ENCODE measurements at places on chromosomes 5 and 9.

- no peak for DNase-seq
Observed at GRCh38 chr9:107153336-107153735, 129.7 kb upstream of the RAD23B start.

DNA sequence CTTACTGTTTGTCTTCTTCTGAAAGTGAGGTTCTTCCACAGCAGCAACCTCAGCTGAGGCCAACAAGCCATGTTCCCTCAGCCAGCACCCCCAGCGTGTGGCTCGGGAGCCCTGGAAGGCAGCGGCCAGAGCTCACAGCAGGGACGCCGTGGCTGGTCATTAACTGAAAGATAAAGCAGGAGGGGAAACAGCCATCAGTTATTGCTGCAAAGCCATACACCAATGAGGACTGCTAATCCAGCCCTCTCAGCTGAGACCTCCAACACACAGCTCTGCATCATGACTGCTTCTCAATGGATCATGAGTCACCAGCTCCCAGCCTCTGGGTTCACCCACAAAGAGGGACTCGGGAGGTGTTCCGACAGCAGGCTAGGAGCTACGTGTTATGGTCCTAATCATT is 24.3 kb downstream of the ABCA1 start:
- DNase-seq, result no peak

DNA sequence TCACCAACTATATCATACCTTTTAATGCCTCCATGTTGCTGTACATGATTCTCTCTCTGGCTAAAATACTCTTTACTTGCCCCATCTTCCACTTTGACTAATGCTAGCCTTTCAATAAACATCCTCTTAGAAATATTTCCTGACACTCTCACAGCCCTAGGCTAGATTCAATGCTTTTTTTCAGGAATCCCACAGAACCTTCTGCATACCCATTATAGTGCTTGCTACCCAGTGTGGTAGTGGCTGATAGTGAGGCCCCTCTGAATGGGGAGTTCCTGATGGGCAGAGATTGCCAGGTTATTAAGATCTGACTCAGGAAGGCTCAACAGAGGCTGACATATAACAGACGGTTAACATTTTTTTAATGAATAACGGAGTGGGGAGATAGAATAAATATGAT is 11.6 kb downstream of the SSBP2 start:
- DNase-seq, result no peak

- DNase-seq, result no peak
Observed at GRCh38 chr5:94847019-94847418, 228.6 kb downstream of the SLF1 start.

- no peak for DNase-seq
Observed at GRCh38 chr9:2838371-2839000, 5.4 kb downstream of the PUM3 start.

DNA sequence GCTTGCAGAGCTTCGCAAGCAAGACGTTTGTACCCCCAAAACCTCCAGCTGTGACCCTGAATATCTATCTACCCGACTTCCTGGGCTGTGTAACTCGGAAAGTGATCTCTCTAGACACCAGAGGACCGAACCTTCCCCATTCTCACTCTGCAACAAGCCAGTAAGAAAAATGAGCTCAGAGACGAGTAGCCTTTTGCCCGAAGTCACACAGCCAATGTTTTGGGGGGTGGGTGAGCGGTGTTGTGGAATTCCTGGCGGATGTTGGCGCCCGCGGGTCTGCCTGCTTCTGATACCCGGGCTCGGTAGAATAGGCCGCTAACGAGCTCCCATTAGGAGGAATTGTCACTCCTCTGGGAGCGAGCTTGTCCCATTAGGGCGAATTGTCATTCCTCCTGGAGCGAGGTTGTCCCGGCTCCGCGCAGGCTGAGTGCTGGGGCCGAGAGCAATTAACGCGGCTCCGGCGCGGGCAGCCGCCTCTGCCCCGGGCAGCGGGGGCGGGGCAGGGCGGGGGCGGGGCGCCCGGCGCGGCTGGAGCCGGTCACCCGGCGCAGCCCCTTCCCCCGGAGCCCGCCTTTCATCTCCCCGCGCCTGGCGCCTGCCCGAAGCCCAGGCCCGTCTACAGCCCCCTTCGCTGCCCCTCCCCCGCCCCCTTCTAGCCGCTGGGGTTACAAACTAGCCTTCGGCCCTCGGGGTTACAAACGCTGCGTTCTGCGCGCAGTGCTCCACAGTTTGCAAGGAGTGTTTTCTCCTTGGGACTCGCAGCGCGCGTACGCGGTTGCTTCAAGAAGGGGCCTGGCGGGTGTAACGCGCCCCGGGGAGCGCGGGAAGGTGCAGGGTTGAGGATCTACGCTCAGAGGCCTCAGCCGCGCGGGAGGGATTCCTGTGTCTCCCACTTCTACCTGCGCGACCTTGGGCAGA is 3.5 kb upstream of the MSX2 start:
- DNase-seq, result no peak

DNA sequence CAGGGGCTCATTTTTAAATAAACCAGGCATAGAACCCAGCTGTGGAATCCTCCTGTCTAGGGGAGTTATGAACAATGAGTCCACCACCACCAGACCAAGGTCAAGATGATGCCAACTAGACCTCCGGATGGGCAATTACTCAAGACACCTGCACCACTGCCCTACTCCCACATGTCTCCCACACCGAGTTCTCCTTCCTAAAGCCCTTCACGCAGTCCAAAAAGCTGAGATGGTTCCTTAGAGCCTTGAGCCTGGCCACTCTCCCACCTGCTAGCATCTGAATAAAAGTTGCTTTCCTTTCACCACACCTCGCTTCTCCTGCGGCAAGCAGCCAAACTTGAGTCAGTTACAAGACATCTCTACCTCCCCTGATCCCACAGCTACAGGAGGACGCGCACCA is 15.4 kb upstream of the PPP1R26 start:
- no peak for DNase-seq

DNA sequence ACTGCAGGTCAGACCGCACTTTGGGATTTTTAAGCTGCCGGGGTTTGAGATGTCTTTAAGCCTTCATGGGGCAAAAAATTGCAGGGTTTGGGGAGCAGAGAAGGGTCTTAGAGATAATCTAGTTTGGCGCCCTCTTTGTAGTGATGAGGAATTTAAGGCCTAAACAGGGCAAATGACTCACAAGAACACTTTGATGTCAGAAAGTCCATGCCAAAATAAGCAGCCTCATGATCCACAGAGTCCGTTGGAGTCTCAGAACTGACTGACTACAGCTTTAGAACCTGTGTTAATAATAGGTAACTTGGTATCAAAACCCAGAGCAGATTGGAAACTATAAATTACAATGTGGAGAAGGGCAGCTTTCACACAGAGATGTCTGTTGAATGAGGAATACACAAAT is 35.9 kb upstream of the PTGS1 start:
- DNase-seq, result no peak

- no peak for DNase-seq
Observed at GRCh38 chr5:168359820-168360460, 68.5 kb downstream of the WWC1 start.

GRCh38 chr9:114590328-114590727 is 2.8 kb downstream of the ATP6V1G1 start:
- no peak for DNase-seq

DNA sequence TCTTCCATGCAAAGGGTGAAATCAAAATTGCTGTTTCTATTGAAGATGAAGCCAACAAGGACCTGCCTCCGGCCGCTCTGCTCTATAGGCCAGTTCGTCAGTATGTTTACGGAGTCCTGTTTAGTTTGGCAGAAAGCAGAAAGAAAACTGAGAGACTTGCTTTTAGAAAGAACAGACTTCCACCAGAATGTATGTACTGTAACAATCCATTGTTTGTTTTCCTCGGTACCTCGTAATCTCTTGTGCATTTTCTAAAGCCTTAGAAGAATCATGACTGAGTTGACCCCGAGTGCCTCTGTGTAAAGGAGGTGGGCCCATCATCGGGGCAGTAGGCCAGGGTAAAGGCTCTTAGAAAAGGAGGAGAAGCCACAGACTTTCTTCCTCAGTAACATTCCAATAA is 44.2 kb upstream of the PHF2 start:
- DNase-seq, result no peak

DNA sequence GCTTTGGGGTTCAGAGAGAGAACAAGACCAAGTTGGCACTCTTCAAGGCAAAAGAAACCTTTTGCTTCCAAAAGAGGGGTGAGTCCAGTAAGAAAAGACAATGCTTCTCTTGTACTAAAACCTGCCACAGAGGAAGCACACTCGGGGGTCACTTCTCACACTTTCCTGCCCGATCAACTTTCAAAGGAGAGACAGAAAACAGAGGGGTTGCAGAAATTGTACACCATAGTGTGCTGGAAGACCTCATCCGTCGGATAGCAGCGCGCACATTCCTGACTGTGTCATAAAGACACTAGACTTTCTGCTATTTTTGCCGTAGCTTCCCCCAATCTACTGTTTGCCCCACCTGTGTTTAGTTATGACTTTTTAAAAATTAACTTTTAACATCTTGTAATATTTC is 66.9 kb downstream of the OR2K2 start:
- DNase-seq, result no peak

- no peak for DNase-seq
Observed at GRCh38 chr9:130139251-130139650, 33.0 kb upstream of the NCS1 start.

- DNase-seq, result no peak
Observed at GRCh38 chr5:34411470-34412346, 244.4 kb upstream of the RAI14 start.

DNA sequence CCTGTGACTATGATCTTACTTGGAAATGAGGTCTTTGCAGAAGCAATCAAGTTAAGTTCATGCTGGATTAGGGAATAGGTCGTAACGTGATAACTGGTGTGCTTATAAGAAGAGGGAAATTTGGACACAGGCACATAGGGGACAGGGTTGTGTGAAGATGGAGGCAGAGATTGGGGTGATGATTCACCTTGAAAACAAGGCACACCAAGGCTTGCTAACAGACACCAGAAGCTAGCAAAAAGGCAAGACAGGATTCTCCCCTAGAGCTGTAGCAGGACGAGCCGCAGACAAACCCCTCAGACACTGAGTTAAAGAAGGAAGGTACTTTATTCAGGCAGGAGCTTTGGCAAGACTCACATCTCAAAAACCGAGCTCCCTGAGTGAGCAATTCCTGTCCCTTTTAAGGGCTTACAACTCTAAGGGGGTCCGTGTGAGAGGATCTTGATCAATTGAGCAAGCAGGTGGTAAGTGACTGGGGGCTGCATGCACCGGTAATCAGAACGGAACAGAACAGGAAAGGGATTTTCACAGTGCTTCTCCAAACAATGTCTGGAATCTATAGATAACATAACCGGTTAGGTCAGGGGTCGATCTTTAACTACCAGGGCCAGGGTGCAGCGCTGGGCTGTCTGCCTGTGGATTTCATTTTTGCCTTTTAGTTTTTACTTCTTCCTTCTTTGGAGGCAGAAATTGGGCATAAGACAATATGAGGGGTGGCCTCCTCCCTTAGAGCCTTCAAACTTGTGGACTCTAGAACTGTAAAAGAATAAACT is 57.5 kb upstream of the S1PR3 start:
- no peak for DNase-seq

DNA sequence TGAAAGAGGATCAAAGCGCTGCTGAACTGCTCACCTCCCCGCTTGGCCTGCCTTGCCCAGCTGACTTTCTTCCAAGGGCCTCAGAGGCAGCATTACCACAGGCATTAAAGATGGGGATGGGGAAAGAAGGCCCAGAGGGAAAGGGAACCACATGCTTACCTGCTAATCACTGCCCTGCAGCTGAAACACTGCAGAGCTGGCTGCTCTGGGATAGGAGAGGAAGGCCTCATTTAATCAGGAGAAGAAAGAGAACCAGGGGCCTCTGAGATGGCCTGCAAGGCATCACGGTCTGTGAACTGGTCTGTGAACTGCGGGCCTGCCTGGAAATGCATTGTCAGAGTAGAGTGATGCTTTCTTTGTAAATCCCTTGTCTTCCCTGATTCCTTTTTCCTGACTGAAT is 44.8 kb downstream of the PTCD2 start:
- no peak for DNase-seq

GRCh38 chr9:70921136-70921535 is 200.3 kb downstream of the TRPM3 start:
- DNase-seq, result no peak

- no peak for DNase-seq
Observed at GRCh38 chr5:128274441-128274840, 190.9 kb downstream of the SLC12A2 start.

- DNase-seq, result no peak
Observed at GRCh38 chr5:177109810-177110209, 23.1 kb downstream of the FGFR4 start.

GRCh38 chr9:89988458-89988857 is 383.6 kb downstream of the GADD45G start:
- no peak for DNase-seq

DNA sequence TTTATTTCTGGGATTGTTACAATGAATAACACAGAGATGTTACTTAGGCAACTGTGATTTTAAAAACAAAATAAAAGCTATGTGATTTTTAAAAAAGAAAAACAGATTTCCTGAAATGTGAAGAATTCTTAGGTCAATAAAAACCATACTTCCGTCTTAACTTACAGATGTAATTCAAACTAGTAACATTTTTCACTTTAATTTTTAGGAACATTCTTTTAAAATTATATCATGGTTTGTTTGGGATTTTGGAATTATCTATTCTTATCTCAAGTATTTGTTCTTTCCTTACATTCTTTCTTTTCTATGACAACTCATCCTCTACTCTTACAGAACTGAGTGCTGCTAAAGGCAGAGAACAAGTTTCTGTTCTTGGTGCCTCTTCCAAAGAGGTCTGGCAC is 159.5 kb downstream of the RAPGEF6 start:
- DNase-seq, result no peak

GRCh38 chr9:7688626-7689025 is 111.0 kb downstream of the DMAC1 start:
- DNase-seq, result no peak

DNA sequence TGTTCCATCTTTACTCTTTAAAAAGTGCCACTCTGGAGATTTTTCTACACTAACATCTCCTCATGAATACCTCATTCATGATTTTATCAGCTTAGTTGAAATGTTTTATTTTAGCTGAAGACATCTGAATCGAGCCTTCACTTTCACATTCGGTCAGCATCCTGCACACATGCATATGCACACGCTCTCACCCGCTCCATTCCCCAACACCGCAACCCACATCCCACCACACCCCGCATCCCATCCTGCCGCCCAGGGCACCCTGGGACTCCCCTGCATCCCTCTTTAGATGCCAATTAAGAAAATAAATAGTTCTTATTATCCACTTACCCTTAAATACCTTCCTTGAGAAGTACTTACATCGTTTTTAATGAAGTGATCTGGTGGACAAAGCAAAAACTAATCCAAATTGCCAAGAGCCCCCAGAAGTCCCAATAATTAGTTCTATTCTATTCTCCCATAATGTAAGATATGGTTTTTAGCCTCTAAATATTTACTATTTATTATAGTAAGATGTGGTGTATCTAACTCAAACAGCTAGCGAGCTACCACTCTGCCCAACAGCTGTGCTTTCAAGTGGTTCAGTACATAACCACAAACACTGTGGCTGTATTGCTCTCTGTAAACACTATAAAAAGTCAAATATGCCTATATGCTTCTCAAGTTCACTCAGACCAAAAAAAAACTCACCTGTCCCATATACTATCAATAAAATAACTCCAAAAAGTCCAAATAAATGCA is 38.2 kb downstream of the GZMK start:
- DNase-seq, result no peak

DNA sequence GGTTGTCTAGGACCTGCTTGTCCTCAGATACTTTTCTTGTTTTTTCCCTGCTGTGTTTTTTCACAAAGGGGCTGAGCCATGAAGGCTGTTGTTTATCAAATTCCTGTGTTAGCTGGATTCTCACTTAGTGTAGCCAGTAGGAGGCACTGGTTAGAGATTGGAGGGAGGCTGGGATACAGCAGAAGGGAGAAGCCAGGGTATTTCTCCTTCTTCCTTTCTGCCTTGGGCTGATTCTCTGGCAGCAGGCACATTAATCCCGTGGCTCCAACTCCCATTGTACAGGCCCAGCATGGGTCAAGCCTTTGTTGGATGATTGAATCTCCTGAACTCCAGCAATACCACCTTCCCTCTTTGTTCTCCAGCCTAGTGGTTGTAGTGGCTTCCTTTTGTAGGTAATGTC is 46.4 kb upstream of the FAM170A start:
- DNase-seq, result no peak
